Uterus (tissue), 4 donors: ENCODE measurements at places on chromosomes 4 and X.

GRCh38 chr4:56389558-56389957 lies 2.3 kb upstream of the AASDH start:
- DNase-seq: no peak

GRCh38 chrX:133401536-133401935 lies 13.8 kb downstream of the GPC4 start:
- no peak for DNase-seq

GRCh38 chr4:48409203-48409602 lies 67.9 kb downstream of the SLAIN2 start:
- no peak for DNase-seq

DNA sequence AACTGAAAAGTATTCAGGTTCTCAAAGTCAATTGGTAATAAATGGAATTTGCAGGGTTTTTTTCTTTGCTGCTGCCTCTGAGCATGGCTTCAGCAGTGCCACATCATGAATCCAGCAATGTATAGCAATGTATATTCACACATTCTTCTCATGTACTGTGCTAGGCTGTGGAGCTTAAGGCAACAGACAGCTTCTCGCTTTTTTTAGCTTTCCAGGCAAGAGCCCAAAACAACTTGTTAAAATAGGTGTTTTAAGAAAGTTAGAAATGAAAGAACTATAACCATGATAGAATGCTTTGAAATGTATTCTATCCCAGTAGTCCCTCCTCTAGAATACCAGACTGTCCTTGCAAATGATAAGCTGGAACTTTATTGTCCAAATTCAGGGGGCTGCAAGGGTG lies 30.4 kb downstream of the SMIM43 start:
- no peak for DNase-seq
